ENCODE measurements at places on chromosomes 4 and X.

GRCh38 chrX:12383196-12383595, 244.9 kb downstream of the FRMPD4 start:
- DNase-seq, result no peak

DNA sequence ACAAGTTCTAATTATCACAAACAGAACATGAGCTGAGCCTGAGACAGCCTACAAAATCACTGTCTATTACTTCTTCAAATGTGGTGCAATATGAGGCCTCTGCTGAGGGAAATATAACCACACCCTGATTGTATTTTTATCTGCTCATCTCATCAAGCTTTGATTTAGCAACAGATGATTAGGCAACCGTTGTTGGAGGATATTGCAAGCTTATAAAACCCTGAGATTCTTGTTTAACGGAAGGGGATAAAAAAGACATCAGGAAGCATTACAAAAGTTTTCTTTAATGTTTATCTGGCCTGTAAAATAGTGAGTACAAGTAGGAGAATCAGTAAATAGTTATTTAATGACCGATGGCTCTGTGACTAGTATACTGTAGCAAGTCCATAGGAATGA, 108.5 kb downstream of the ZNF330 start:
- DNase-seq, result no peak

- DNase-seq, result no peak
Measured at GRCh38 chr4:37663552-37663951, 22.6 kb downstream of the RELL1 start.

DNA sequence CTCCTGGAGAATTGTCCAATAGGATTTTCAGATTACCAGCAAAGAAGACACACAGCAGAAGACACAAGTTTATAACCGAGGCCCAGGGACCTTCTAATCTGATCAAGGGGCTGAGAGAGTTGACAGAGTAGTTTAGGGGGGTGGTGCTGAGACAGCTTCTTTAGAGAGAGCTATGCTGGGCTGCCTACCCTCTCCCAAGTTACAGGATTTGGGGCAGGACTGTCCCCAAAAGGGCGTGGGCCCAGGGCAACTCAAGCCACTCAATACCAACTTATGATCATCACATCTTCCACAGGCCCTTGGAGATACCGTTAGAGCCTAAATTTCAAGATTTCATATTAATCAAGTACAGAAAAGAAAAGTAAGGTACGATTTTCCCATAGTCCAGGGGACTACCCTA, 43.0 kb downstream of the PDHA1 start:
- DNase-seq, result no peak

GRCh38 chr4:119623025-119623424, 5.6 kb downstream of the PDE5A start:
- no peak for DNase-seq

DNA sequence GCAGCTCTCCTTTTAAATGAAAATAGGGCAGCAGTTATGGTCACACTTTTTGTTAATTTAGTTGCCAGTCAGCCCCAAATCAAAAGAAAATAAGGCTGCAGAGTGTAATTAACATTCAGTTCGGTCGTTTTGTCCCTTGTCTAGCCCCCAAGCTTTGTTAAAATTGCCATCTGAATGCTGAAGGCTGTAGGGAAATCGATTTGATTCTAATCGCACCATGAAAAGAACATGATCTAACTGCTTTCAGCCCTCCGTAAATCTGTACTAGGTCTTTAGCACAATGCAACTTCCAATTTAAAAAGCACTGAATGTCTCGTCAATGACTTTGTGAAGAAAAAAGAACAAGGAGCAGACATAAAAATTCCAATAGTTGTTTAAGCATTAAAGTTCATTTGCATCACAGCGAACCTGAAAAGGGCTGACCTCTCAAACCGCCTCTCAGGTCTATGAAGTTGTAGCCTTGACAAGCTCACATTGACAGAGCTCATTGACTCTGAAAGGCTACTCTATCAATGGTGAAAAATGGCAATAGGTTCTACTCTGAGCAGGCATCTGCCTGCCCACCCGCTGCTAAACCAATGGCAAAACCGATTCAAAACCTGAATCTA, 48.9 kb downstream of the CHIC2 start:
- no peak for DNase-seq

GRCh38 chr4:120070196-120070595, 3.5 kb upstream of the MAD2L1 start:
- no peak for DNase-seq

GRCh38 chr4:41660352-41660751, 88.2 kb downstream of the PHOX2B start:
- no peak for DNase-seq

- peak; percentile 23 for DNase-seq
Measured at GRCh38 chr4:14783011-14783877, 219.0 kb upstream of the CPEB2 start.

DNA sequence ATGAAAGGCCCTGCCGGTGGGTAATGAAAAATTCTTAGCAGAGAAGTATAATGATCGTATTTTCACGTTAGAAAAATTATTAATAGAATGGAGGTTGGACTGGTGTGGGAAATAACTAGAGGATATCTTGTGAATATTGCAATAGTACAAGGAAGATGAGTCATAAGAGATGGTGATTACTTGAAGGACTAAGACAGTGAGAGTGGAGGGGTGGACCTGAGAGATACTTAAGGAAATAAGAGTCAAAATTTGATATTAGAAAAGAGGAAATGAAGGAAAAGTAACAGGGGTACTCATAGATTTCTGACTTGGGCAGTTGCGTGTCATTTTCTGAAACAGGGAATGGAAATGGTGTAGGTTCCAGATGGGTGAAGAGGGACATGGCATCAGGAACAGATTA, 1.7 kb upstream of the USP53 start:
- DNase-seq, result no peak

- DNase-seq, result no peak
Measured at GRCh38 chrX:70553516-70553915, 108.9 kb downstream of the DLG3 start.

- DNase-seq, result no peak
Measured at GRCh38 chrX:133959972-133960371, 25.4 kb downstream of the GPC3 start.

DNA sequence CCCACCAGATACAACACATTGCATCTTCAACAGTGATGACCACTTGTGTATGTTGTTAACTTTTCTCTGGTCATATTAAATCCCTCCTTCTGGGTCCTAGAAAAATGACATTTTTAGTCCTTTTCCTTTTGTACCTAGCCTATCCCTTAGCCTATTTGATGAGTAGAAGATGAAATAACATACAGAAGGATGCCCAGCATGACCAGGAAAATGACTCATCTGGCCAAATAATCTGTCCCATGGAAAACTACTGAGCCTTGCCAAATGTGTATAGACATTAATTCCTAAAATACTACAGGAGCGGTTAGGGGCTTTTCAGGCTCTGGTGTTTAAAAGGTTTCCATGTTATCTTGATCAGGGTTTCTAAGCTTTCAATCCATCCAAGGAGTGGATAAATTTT, 129.0 kb upstream of the KCNIP4 start:
- DNase-seq, result no peak

- no peak for DNase-seq
Measured at GRCh38 chr4:152983221-152983620, 47.1 kb downstream of the FHDC1 start.

DNA sequence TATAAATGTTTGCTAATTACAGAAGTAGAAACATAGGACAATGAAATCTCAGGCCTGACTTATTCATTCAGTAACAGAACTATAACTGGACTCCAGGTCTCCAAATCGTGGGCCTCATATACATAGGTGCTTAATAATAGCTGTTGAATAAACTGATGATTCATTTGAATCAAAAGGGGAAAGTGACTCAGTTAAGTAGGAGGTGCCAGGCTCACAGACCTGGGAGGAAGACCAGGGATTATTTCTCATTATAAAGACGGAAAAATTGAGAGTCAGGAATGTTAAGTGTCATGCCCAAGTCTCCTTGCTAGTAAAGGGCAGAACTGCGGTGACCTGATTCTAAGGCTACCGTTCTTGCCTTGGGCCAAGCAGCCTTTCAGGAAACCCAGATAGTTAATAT, 131.5 kb downstream of the HS3ST1 start:
- DNase-seq, result no peak

DNA sequence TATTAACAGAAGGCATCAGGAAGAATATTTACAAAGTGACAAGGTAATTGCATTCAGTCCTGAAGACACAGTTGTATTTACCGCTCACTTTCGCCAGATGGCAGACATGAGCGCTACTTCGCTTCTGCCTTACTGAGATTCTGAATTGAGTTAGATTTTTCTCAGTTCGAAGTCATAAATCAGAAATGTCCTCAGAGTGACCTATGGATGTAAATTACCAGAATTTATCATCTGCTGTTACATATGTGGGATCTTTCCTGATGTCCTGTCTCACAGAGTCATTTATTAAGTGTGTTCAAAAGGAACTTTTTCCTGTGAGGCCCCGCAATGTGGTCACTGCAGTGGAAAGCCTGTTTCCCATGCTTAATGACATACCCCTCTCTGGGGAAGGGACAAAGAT, 97.3 kb upstream of the DCLK2 start:
- DNase-seq, result peak; percentile 43

DNA sequence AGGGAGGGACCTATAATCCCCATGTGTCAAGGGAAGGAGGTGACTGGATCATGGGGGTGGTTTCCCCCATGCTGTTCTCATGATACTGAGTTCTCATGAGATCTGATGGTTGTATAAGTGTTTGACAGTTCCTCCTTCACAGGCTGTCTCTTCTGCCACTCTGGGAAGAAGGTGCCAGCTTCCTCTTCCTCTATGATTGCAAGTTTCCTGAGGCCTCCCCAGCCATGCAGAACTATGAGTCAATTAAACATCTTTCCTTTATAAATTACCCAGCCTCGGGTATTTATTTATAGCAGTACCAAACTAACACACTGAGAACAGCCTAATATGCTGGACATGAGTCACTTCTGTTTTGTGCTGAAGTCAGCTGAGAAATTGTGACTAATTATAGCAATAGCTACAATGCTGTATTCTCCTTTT, 656.9 kb upstream of the CPEB2 start:
- no peak for DNase-seq

DNA sequence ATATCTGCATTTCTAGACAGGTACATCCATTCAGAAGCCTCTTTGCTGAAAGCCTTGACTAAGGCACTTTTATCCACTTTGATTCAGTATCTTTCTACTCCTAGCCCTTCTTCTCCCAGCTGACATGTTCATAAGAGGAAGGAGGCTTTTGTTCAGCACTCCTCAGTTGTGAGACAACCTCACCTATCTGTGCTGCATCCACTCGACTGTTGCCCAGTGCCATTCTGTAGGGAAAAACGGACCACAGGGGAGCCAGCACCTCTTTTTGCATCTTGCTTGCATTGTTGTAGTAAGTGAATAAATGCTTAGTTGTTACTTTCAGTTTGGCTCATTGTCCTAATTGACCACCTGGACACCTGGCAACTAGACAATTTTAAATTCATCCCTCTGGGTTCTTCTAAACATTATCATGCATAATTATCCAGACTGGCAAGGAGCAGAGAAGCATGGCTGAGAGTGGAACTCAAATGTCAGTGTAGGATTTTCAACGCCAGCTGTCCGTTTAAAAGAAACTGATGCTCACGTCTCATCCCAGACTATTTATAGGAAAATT, 83.8 kb upstream of the BOD1L1 start:
- DNase-seq, result no peak

- DNase-seq, result no peak
Measured at GRCh38 chrX:45508454-45508853, 307.8 kb upstream of the DIPK2B start.

- DNase-seq, result no peak
Measured at GRCh38 chr4:162715401-162715800, 451.3 kb downstream of the NAF1 start.

GRCh38 chr4:84258905-84259830, 239.9 kb downstream of the NKX6-1 start:
- DNase-seq, result no peak

GRCh38 chr4:132592340-132592739, 556.8 kb upstream of the PCDH10 start:
- DNase-seq, result no peak

GRCh38 chrX:129346574-129346973, 176.7 kb downstream of the SMARCA1 start:
- DNase-seq, result no peak

DNA sequence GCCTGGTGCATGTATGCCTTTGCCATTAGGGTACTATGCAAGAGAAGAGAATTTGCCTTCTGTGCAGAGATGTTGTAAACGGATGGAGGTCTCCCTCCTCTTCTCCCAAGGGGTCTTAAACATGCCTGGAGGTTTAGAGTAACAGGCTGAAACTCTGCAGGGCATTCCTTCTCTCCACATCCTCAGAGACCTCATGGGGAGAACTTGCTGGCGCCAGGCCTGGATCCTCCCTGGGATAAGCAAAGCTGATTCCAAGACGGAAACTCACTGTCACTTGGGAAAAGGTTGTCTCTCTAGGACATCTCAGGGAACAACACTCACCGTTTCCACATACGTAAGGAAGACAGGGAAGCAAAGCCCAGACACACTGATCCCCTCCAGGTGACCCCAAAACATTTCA, 76.9 kb upstream of the GPM6B start:
- DNase-seq, result no peak

DNA sequence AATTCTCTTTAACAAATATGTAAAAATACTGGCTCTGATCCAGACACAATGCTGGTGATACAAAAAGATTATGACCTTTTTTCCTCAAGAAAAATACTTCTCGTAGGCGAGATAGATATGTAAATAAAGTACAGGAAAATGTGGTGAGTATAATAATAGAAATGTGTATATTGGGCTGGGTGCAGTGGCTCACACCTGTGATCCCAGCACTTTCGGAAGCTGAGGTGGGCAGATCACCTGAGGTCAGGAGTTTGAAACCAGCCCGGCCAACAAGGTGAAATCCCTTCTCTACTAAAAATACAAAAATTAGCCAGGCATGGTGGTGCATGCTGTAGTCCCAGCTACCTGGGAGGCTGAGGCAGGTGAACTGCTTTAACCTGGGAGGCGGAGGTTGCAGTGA, 55.0 kb downstream of the MRPL1 start:
- no peak for DNase-seq

- DNase-seq, result no peak
Measured at GRCh38 chrX:42992199-42992943, 214.4 kb upstream of the PPP1R2C start.

DNA sequence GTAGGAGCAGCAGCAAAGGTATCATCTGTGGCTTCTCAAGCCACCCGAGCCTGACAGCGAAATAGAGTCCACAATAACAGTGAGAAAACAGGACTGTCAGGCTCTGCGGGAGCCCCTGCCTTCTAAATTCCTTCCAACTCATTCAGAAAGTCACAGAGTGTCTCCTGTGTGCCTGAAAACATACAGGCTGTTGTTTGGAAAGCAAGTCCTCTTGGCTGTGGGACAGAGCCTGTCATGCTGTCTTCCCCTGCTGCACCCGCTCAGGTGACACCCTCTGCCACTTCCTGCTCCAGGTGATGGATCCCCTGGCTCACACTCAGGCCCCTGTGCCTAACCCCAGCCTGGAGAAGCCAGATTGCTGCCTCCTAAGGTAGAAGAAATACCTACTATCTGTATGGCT, 152.3 kb downstream of the RAB28 start:
- DNase-seq, result no peak

- no peak for DNase-seq
Measured at GRCh38 chrX:52359614-52360232, 9.1 kb upstream of the XAGE2 start.

- DNase-seq, result no peak
Measured at GRCh38 chr4:47494124-47494430, 9.0 kb downstream of the ATP10D start.

- DNase-seq, result no peak
Measured at GRCh38 chr4:86856896-86857295, 7.7 kb upstream of the SLC10A6 start.

All from activated naive CD4-positive, alpha-beta T cell treated with anti-CD3 and anti-CD28 coated beads, Interleukin-2, amount 50 U/mL, for 16 hours (primary cell).